ENCODE measurements at places on chromosomes 1 and 21.

DNA sequence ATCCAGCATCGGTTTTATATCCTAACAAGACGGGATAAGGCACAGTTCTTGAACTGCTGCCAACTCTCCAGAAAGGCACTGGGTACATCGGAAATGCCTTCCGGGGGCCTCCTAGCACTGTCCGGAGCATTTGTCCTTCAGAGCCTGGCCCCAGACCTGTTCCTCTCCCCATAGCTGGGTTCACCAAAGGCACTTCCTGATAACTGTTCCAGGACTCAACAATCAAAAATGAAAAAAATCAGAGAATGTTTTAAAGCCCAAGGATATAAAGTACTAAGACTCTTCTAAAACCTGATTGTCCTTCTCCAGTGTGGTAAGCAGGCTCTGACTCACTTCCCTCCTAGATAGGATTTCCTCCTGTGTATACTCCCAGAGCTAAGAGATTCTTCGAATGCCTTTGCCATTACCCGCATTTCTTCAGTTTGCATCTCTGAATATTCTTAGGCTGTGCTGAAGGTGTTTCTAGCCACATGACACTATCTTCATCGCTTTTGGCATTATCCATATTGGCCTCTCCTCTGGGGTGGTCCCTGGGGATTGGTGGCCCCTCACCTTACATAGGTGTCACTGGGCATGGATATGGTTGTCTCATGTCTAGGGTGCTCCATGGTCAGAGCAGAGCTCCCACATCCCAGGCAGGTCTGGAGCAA, 112.9 kb downstream of the ZBTB18 start:
- no peak for DNase-seq

DNA sequence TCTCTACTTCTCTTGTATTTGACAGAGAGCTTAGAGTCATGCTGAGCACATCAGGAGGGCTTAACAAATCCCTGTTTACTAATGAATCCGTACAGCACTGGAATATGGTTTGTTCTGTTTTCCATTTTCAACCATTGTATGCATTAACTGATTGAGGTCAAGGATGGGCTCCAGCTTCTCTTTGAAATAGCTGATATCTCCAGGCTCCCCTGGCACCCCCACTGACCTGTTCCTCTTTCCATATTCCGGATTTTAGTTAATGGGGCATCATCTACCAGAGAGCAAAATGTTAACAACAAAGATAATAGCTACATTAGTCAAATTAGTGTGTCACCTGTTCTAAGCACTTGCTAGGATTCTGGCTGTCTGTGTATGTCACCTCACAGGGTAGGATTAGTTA, 57.6 kb downstream of the NENF start:
- DNase-seq: no peak

DNA sequence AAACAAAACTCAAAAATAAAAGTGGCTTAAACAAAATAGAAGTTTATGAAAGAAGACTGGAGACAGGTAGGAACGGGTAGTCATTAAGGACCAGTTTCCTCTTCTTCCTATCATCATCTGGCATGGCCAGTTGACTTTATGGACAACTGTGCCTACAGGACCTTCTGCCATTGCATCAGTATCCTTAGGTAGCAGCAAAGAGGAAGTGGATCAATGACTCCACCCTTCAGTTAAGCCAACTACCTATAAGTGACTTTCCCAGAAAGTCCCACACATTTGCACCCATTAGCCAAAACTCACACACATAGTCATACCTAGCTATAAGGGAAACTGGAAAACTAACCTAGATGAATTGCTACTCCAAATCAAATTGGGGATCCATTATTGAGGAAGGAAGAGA, 51.7 kb downstream of the RASAL2 start:
- no peak for DNase-seq

GRCh38 chr21:28754127-28754611, 238.5 kb downstream of the LTN1 start:
- no peak for DNase-seq

DNA sequence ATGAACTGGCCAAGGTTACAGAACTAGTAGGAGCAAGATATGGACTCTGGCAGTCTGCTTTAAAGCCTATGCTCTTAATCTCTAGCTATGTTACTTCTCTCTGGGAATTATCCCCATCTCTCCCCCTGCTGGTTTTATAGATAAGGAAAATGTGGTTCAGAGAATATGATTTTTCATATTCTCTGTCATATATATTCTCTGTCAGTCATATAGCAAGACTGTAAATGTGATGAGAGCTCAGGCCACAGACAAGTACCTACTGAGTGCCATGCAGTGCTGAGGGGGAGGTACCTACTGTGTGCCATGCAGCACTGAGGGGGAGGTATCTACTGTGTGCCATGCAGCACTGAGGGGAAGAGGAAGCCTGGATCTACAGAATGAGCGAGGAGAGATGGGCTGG, 220.3 kb upstream of the FGGY start:
- DNase-seq: no peak

DNA sequence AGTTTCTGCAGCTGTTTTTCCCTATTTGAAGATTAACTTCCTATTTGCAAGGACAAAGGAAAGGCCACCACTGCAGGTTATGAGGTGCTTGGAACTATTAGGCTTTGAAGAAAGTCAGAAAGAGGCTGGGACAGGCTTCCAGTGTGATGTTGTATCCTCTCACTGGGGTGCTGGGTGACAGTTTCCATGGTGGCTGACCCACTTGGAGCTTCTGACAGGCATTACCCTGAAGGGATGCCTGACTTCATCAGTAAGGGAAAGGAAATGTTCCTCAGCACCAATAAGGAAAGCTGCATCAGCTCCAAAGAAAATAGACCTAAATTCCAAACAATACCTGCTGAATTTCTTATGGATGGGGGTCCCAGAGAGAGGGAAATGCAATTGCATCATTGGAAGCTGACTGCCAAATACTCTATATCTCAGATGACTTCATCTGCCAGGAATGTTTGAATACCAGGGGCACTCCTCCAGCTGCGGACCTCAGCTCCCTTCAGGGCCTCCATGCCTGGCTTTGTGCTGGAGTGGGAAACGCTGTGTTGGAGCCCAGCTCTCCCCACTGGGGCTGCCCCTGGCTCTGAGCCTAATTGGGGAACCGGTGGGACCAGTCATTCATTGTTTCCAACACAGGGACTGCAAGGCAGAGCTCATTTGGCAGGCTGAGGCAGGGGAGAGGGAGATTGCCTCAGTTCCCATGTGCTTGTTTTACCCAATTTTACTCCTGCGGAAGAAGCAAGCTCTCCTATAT, 76.6 kb downstream of the RGL1 start:
- DNase-seq: no peak

DNA sequence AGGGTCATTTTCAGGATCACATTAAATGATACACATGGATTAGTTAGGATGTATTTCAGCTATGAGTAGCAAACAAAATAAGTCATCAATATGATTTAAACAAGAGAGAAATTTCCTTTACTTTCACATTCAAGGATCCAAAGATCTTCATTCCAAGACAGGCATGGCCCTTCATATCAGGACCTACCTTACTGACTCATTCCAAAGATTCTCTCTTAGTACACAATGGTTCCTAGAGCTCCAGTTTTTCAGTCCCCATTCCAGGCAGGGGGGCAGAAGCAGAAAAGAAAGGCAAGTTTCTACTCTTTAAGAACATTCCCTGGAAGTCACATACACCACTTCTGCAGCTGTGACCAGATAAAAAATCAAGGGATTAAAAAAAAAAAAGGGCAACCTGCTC, 23.7 kb downstream of the RGS2 start:
- no peak for DNase-seq

GRCh38 chr1:212518188-212519054, 85.7 kb downstream of the NENF start:
- DNase-seq: no peak

DNA sequence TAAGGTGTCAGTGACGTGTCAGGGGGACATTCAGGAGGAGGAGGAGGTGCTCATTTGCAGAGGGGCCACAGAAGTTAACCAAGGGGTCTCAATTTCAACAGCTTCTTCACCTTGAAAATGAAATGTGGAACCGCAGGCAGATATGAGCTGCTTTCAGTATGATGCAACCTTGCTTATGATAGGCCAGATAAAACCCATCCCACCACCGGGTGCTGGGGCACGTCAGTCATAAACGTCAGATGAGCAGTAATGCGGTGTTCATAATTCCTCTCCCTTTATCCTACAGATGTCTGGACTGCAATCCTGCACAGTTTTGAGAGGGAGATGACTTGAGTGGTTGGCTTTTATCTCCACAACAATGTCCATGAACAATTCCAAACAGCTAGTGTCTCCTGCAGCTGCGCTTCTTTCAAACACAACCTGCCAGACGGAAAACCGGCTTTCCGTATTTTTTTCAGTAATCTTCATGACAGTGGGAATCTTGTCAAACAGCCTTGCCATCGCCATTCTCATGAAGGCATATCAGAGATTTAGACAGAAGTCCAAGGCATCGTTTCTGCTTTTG, 1.7 kb downstream of the PTGFR start:
- DNase-seq: no peak

DNA sequence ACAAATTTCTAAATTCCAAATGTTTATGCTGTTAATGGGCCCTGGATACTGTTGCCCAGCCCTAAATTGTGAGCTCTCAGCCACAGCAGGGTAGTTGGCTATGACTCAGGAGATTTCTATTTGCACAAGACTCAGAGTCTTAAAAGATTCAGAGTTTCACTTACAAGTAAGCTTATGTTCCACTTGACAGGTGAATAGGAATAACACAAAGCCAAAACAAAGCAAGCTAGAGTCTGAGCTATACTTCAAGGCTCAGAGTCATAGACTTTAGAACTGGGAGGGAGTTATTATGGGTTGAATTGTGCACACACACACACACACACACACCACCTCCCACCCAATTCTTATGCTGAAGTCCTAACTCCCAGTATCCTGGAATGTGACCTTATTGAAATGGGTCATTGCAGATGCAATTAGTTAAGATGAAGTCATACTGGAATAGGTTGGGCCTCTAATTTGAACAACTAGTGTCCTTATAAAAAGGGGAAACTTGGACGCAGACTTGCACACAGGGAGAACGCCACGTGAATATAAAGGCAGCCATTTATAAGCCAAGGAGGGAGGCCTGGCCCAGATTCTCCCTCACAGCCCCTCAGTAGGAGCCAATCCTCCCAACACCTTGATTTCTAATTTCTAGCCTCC, 30.2 kb downstream of the PRDX6 start:
- no peak for DNase-seq

DNA sequence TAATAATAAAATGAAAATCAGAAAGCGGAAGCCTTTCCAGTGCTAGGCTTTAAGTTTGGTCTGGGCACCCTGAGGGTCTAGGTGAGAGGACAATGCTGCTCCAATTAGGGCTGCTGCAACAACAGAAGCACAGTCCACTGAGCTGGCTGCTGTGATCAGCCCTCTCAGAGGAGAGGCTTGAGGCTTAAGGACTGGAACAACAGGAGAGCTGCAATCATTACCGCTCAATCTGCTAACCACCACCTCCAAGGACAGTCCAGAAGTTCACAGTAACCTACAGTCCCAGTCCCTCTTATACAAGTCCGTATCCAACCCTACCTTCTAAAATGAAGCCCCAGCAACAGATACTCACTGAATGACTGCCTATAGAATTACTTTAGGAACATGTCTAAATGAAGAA, 62.1 kb downstream of the USP24 start:
- DNase-seq: no peak

- DNase-seq: no peak
Measured at GRCh38 chr1:56028911-56029310, 550.5 kb downstream of the PLPP3 start.

DNA sequence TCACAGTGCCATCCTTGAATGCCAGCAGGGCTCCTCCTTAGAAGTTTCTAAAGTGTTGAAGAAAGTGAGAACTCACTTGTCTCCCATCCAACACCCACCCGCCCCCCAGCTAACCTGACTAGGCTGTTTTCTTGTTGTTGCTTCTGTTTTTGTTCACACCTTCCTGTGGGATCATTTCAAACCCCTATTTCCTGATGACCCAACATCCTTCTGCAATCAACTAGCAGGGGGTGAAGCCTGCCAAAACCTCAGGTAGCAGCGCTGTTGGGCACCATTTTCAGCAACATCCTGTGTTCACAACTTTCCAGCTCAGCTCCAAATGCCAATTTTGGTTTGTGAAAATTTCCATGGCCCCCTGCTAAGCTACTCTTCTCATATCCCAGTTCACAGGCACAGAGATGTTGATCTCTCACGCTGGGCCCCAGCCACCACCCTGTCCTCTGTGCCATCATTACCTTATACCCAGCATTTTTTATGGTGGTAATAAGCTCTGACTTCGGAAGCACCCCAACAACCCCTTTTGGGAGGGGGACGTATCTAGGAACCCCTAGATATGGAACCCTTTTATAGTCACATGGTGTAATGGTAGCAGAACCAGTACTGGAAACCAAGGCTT, 41.4 kb downstream of the CDC7 start:
- no peak for DNase-seq

DNA sequence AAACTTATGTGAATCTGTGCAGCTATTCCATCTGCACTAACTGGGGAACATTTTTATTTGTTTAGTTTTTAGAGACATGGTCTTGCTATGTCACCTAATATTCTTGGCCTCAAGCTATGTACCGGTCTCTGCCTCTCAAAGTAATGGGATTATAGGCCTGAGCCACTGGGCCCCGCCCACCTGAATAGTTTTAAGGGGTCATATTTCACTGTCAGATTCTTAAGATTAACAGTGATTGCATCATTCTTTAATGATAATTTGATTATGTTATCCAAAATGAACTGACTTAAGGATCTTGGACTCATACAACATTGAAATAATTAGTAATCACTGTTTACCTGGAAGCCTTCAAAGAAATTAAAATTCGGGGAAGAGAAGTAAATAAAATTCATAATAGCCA, 12.6 kb upstream of the KLF18 start:
- DNase-seq: no peak

DNA sequence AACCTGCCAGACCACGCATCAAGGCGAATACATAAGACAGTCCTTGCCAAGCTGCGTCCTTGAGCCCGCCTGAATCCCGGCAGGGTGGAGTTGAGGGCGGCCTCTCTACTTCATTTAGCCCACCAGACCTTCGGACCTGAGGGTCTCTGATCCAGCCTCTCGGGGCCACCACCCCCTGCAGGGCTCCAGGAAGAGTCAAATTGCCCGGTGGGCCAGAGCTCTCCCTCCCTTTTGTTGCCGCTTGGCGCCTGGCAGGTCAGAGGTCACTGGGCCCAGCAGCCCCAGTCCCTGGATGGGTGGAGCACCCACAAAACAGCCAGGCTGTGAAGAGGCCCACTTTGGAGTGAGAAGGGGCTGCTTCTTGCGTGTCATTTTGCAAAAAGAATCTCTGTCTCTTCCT, 9.0 kb downstream of the GNG4 start:
- DNase-seq: no peak

- DNase-seq: no peak
Measured at GRCh38 chr1:234716908-234717375, 107.0 kb upstream of the IRF2BP2 start.

GRCh38 chr1:85396194-85396593, 68.8 kb downstream of the DDAH1 start:
- DNase-seq: no peak

- DNase-seq: no peak
Measured at GRCh38 chr1:178120088-178120487, 26.2 kb downstream of the RASAL2 start.
